ENCODE measurements at places on chromosomes 6 and 20.

GRCh38 chr6:149056777-149057463 lies 260.6 kb upstream of the TAB2 start:
- no peak for DNase-seq

DNA sequence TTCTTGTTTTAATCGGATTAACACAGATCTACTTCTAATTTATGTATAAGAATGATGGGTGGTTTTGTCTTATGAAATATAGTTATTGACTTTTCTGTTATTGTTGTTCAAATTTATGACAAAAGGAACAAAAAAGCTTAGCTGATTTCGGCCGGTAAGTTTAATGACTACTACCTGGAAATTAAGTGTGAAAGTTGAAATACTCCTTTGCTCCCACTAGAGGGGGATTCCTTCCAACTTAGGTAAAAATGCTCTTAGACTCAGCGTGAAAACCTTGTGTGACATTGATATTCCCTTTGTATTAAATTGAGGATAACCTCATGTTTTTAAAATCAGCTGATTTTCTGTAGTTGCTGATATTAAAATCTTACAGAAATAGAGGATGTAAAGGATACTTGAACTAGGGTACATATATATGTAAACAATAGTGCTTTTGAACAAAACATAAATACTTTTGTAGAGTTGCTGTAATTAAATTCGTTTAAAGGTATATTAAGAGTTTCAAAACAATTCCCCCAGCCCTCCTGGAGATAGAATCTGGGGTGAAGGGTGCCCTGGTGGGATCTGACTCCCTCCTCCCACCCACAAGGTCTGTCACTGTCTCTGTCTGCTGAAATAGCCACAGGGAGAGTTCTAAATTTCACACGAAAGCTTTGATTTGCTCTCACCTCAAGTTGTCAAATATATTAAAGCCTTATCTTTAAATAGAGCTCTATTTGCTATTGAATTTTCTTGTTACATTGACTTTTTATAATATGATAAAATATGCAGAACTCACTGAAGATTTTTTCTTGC lies 257.5 kb downstream of the ARID1B start:
- no peak for DNase-seq

DNA sequence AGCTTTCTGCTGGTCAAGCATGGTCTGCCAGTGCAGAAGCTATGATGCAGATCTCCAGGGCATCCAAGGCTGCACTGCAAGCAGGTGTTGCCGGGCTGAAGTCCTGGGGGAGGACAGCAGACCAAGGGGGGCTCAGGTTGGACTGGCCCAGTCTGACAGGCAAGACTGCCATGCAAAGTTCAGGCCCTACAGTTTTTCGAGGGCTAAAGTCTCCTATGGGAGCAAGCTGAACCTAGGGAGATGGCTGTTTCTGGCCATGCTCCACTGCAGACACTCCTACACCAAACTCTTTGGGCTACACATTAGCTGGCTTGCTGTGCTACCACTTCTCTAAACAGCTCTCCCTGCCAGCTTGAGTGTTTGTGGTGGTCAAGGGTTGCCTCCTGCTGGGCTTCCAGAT lies 130.0 kb upstream of the SYNCRIP start:
- DNase-seq: no peak

GRCh38 chr6:45450831-45451230 lies 73.1 kb upstream of the SUPT3H start:
- DNase-seq: no peak

- DNase-seq: no peak
Observed at GRCh38 chr6:141183368-141183767, 949.4 kb upstream of the GJE1 start.
